ENCODE measurements at places on chromosomes 11 and 22. TPM values are rescaled to one million over a fixed set of nuclear protein-coding genes. Genes with fewer than 3 reads are reported as not detected.

CRYBB1 gene
- total RNA-seq: not detected

LSP1 gene
- 26.1 TPM for total RNA-seq

IFITM10 gene
- 0.22 TPM for total RNA-seq

OR8D1 gene
- total RNA-seq: not detected

GLYAT gene
- not detected for total RNA-seq

ARFGAP2 gene
- 172 TPM for total RNA-seq

EIF3D gene
- total RNA-seq: 265 TPM

OR5I1 gene
- total RNA-seq: not detected

LMNTD2 gene
- total RNA-seq: 7.9 TPM

ZNF280A gene
- total RNA-seq: not detected

CCDC157 gene
- 15.4 TPM for total RNA-seq

C11orf87 gene
- not detected for total RNA-seq

C11orf91 gene
- total RNA-seq: not detected

DNA sequence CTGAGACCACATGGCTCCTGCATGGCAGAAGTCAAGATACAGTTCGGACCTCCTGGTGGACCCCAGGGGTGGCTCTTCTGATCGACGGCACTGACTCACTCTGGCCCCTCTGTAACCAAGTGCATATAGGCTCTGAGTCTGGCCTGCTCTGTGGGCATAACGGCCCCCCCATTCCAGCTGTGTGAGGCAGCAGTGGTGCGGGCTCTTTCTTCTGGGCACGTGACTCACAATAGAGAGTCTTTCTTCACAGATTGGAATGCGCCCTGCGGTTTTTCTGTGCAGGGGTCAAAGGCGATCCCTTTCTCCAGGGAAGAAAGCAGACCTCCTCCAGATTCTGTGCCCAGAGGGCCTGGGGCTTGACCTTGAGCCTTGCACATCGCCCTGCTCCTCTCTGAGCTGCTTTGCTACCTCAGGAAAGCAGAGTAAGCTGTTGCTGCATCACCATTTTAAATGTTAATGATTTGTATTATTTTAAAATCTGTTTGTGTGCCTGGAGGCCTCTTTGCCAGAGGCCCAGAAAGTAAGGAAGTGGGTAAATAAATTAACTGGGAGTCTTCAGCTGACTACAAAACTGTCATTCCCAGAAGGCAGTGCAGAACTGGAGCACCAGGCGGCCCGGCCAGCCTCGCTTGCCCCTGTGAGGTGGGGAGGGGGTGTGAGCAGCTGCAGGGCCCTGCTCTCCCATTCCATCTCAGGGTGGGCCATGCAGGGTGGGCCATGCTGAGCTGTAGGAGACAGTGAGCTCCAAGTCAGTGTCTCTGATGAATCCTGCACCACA, 199.0 kb downstream of the GRIK4 start:
- H3K36me3 ChIP-seq: no peaks in the 10 kb centered on the region
- no peak overlapping the region for H3K4me3 ChIP-seq
- H3K27ac ChIP-seq: no peak overlapping the region

- no peak overlapping the region for H3K4me3 ChIP-seq
- no peaks in the 10 kb centered on the region for H3K27me3 ChIP-seq
- no peak for DNase-seq
- H3K36me3 ChIP-seq: no peaks in the 10 kb centered on the region
Measured at GRCh38 chr11:101786421-101786820, 128.4 kb upstream of the CEP126 start.

DNA sequence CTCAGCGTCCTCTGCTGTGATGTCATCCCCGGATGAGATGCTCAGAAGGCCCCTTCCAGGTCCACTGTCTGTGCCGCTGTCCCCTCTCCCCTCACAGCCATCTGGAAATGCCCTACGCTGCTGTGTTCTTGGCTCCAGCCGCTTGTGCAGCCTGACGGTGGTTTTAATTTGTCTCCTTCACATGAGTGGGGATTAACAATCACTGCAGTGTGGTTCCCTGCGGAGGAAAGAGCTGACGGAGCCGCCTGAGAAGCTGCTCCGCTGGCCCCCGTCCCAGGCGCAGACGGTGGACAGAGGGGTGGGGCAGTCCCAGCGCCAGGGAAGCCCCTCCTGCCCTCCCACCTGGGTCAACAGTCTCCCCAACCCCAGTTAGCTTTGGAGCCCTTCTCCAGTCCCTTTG, 67.5 kb upstream of the PHF21B start:
- no peak for DNase-seq
- H3K27ac ChIP-seq: no peak overlapping the region
- no peak overlapping the region for H3K4me3 ChIP-seq
- no peaks in the 10 kb centered on the region for H3K27me3 ChIP-seq

- no peaks in the 10 kb centered on the region for H3K36me3 ChIP-seq
- H3K27ac ChIP-seq: no peak overlapping the region
- no peaks in the 10 kb centered on the region for H3K27me3 ChIP-seq
- no peak for DNase-seq
- no peaks in the 10 kb centered on the region for H3K4me1 ChIP-seq
Measured at GRCh38 chr22:40721266-40721665, 42.0 kb downstream of the MCHR1 start.

DNA sequence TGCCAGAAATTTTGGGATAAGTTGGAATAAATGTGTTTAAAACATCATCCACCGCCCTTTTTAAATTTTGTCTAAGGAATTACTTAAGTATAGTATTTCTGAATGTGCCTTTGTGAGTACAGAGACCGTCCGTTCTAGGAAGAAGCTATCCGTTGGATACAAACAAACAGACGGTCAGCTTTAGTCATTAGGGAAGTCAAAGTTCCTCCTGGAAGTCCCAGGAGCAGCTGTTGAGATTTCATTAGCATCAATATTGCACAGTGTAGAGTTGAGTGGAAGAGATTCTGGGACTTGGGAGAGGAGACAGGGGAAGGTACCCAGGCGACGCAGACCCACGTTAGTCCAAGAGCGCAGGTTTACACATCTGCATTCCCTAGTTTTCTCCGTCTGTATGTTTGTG, 15.7 kb upstream of the ADSL start:
- peaks cover 8% of the 10 kb centered on the region for H3K4me1 ChIP-seq
- H3K27ac ChIP-seq: no peak overlapping the region
- no peak for DNase-seq
- no peaks in the 10 kb centered on the region for H3K36me3 ChIP-seq
- H3K4me3 ChIP-seq: no peak overlapping the region

GRCh38 chr11:26551186-26551801, 20.8 kb downstream of the MUC15 start:
- peaks cover 9% of the 10 kb centered on the region for H3K4me1 ChIP-seq
- H3K27ac ChIP-seq: no peak overlapping the region
- no peaks in the 10 kb centered on the region for H3K36me3 ChIP-seq
- H3K4me3 ChIP-seq: no peak overlapping the region

- H3K27me3 ChIP-seq: no peaks in the 10 kb centered on the region
- H3K4me1 ChIP-seq: no peaks in the 10 kb centered on the region
- no peaks in the 10 kb centered on the region for H3K36me3 ChIP-seq
- DNase-seq: no peak
- no peak overlapping the region for H3K27ac ChIP-seq
Measured at GRCh38 chr11:25163421-25163820, 666.6 kb downstream of the LUZP2 start.

- H3K27me3 ChIP-seq: no peaks in the 10 kb centered on the region
- no peak overlapping the region for H3K27ac ChIP-seq
- no peak for DNase-seq
Measured at GRCh38 chr11:12979928-12980689, 29.0 kb upstream of the RASSF10 start.

DNA sequence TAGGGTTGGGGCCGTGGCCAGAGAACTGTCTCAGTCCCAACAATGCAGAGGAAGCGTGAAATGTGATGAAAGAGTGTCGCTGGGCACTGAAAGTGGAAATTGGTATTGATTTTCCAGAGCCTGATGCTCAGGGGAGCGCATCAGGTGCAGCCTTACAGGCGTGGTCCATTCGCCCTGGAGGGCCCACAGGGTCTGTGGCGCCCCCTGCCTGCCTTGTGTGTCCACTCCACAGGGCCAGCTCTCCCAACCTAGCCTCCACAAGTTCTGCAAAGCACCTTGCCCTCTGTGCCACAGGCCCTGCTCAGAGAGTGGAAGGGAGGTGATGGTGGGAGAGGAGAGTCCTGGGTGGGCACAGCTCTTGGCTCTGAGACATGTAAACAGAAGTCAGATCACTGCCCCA, 54.9 kb upstream of the LMO1 start:
- no peaks in the 10 kb centered on the region for H3K27me3 ChIP-seq
- no peak overlapping the region for H3K27ac ChIP-seq
- no peaks in the 10 kb centered on the region for H3K36me3 ChIP-seq
- no peak overlapping the region for H3K4me3 ChIP-seq
- no peaks in the 10 kb centered on the region for H3K4me1 ChIP-seq
- no peak for DNase-seq

- H3K27me3 ChIP-seq: no peaks in the 10 kb centered on the region
- H3K36me3 ChIP-seq: no peaks in the 10 kb centered on the region
- no peaks in the 10 kb centered on the region for H3K4me1 ChIP-seq
Measured at GRCh38 chr22:23399367-23400285, 180.5 kb downstream of the IGLL1 start.

- H3K4me3 ChIP-seq: no peak overlapping the region
- DNase-seq: peak; percentile 53
- H3K36me3 ChIP-seq: no peaks in the 10 kb centered on the region
- H3K27ac ChIP-seq: no peak overlapping the region
Measured at GRCh38 chr11:117300283-117300663, 9.1 kb downstream of the BACE1-AS start.

- peaks cover 25% of the 10 kb centered on the region for H3K4me1 ChIP-seq
- no peaks in the 10 kb centered on the region for H3K27me3 ChIP-seq
- no peaks in the 10 kb centered on the region for H3K36me3 ChIP-seq
- no peak overlapping the region for H3K4me3 ChIP-seq
Measured at GRCh38 chr22:19705181-19705934, 8.9 kb upstream of the SEPTIN5 start.

GRCh38 chr11:46243796-46244109, 33.7 kb upstream of the CREB3L1 start:
- H3K36me3 ChIP-seq: no peaks in the 10 kb centered on the region
- no peaks in the 10 kb centered on the region for H3K27me3 ChIP-seq
- H3K4me1 ChIP-seq: peaks cover 14% of the 10 kb centered on the region
- DNase-seq: no peak
- peak overlapping the region; percentile 18 for H3K27ac ChIP-seq

DNA sequence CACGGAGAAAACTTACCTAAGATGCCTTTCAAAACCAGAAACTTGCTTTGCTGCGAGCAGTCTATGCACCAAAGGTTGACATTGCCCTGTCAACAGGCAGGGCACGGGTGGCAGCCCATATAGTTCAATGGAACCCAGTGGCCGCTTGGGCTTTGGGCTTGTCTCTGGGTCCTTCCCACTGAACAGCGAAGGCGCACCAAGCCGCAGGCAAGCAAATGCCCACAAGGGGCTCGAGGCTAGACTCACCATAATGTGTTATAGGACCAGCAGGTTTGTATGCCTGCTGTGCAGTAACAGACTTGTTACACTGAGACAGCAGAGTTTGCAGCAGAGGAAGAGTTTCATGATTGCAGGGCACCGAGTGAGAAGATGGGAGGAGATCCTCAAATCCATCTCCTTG, 20.3 kb downstream of the CLDN5 start:
- H3K27ac ChIP-seq: no peak overlapping the region
- H3K4me3 ChIP-seq: no peak overlapping the region
- no peaks in the 10 kb centered on the region for H3K27me3 ChIP-seq
- H3K36me3 ChIP-seq: no peaks in the 10 kb centered on the region
- no peaks in the 10 kb centered on the region for H3K4me1 ChIP-seq

DNA sequence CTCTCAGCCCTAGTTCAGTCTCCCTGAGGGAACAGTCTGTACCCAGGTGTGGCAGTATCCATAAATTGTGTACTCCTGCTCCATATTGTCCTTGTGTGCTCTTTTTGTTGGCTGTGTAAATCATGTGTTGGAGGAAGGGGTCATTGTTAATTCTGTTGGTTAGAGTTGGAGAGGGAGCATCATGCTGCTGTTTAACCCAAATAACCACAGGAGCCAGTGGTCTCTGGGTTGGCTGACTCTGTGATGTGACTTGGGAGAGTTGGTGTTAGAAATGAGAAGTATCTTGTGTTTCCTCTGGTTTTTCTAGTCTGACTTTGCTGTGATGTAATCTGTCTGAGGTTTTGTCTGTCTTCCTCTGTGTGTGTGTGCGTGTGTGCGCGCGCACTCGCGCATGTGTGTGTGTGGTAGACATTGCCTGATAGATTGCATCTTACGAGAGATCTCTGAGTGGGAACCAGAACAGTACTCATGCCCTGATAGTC, 30.5 kb downstream of the CTNND1 start:
- peak; percentile 36 for DNase-seq
- H3K4me3 ChIP-seq: no peak overlapping the region
- peak overlapping the region; percentile 58 for H3K27ac ChIP-seq
- H3K4me1 ChIP-seq: peaks cover 41% of the 10 kb centered on the region
- no peaks in the 10 kb centered on the region for H3K27me3 ChIP-seq
- H3K36me3 ChIP-seq: peaks cover 17% of the 10 kb centered on the region

DNA sequence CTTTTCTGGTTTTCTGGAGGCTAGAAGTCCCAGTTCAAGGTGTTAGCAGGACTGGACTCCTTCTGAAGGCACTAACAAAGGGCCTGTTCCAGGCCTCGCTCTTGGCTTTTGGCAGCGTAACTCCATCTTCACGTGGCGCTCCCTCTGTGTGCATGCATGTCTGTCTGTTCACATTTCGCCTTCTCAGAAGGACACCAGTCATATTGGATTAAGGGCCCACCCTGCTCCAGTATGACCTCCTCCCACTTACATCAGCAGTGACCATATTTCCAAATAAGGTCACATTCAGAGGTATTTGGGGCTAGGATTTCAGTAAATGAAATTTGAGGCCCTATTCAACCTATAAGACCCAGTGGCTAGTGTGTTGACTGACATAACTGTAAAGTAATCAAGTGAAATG, 20.0 kb downstream of the APLP2 start:
- no peaks in the 10 kb centered on the region for H3K27me3 ChIP-seq
- no peak overlapping the region for H3K27ac ChIP-seq
- H3K4me1 ChIP-seq: peaks cover 29% of the 10 kb centered on the region
- DNase-seq: no peak
- H3K36me3 ChIP-seq: no peaks in the 10 kb centered on the region

DNA sequence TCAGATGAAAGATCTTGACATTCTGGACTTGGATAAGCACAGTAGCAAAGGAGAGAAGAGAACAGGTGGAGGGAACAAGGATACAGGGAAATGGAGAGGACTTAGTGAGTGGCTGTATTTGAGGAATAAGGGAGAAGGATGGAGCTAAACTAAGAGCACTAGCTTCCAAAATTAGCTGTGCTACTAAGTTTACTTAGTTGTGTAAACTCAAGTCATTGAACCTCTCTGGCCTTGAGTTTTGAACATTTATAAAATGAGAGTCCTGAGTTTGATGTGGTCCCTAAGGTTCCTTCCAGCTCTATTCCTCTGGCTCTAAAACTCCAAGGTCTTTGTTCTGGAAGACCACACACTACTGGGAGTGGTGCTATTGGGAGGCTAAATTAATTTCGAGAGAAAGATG, 100.7 kb downstream of the TRIM44 start:
- peaks cover 6% of the 10 kb centered on the region for H3K4me1 ChIP-seq
- H3K36me3 ChIP-seq: no peaks in the 10 kb centered on the region
- H3K4me3 ChIP-seq: no peak overlapping the region
- no peaks in the 10 kb centered on the region for H3K27me3 ChIP-seq
- no peak for DNase-seq
